Activated naive CD4-positive, alpha-beta T cell treated with anti-CD3 and anti-CD28 coated beads, Interleukin-2, amount 50 U/mL, for 72 hours (primary cell): ENCODE measurements at places on chromosomes 4 and X. TPM values are rescaled to one million over a fixed set of nuclear protein-coding genes. Genes with fewer than 3 reads are reported as not detected.

DNA sequence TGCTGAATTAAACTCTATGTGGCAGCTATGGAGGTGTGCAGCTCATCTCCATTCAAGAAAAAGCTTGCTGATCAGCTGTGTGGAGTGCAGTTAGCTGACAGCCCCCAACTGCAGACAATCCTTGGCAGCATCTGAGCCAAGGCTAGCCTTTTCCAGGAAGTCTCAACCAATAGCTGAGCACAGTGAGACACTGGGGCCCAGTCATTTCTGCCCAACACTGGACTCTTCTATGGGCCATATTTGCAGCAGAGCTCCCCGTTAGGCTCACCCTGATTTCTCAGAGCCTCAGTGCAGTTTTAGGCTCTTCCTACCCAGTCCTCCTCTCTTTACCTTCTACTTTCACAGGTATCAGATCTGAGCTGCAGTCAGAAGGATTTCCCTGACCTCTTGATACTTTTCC is 12.9 kb downstream of the DDX53 start:
- no peak for DNase-seq

GRCh38 chr4:134888156-134888555 is 686.6 kb upstream of the PABPC4L start:
- no peak for DNase-seq

Gene MAGEH1
- total RNA-seq, result 24.3 TPM

Gene FOXP3
- 5.4 TPM for total RNA-seq

Gene DUSP21
- not detected for total RNA-seq

Gene POF1B
- total RNA-seq, result not detected

GRCh38 chrX:112368371-112368770 is 285.8 kb upstream of the TRPC5 start:
- no peak for DNase-seq

DNA sequence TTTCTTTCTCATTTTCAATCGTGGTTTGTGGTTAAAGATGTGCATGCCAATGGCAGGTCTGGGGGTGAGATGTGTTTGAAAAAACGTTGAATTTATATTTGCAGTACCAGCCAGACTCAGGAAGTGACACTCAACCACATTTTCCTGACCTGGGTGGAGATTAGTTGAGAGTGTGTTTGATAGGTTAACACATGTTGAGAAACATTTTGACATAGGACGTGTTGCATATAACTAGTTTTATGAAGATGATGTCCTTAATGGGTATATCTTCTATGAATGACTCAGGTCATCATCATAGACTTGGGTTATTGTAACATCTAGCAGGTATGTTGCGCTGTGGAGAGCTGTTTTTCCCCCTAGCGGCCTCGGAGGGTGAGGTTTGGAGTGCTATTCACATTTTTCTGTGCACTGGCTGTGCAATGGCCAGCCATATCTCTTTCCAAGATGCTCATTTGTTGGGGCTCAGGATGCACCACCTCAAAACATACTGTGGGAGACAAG is 21.7 kb upstream of the CD38 start:
- peak; percentile 64 for DNase-seq

DNA sequence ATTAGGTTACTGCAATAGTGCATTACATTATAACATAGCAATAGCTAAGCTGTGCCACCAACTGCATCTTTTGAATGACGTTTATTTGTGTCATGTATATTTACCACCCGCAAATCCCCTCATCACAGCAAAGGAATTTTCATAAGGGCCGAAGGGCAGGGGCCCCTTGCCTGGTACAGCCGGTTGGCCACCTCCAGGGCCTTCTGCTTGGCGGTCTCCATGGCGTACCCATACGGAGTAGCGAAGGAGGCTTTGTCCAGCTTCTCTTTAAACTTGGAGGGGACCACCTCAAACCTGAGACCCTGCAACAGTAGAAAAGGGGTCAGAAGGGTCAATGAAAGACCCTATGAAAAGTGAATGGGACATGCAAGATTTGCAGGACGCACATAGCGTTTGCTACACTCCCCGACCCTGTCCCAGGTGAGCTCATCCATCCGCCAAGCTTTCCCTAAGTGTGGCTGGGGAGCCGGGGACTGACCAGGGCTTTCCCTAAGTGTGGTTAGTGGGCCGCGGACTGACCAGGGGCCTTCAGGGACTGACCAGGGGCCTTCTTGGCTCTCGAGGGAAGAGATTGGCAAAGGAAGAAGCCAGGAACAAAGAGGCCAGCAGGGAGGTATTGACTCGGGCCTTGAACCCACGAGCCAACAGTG is 10.6 kb downstream of the ASMTL start:
- no peak for DNase-seq

GRCh38 chr4:11472535-11472934 is 43.8 kb upstream of the HS3ST1 start:
- DNase-seq, result no peak

Gene ITGB1BP2
- 7.8 TPM for total RNA-seq

DNA sequence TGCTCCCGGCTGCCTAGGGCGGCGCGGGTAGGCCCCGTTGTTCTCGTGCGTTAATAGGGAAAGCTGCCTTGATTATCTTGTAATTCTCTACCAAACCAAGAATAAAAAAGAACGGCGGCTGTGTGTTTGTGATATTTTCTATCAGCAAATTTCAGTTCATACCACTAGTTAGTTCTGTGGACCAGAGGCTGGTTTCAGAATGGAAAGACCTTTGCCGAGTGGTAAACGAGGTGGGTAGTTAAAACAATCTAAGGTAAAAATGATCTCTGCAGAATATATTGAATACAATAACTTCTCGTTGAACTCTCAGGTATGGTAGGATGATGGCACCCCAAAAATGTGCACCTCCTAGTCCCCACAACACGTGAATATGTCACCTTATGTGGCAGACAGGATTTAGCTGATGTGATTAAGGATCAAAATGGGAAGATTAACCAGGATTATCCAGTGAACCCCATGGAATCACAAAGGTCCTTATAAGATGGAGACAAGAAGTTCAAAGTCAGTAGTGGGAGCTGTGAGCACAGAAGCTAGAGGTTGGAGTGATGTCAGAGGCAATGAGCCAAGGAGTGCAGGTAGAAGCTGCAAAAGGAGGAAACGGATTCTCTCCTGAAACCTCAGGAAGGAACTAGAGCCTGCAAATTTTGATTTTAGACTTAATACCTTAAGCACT is 574 bp upstream of the CFAP97 start:
- DNase-seq, result no peak

GRCh38 chr4:87531621-87532020 is 2.4 kb upstream of the SPARCL1 start:
- DNase-seq, result no peak

DNA sequence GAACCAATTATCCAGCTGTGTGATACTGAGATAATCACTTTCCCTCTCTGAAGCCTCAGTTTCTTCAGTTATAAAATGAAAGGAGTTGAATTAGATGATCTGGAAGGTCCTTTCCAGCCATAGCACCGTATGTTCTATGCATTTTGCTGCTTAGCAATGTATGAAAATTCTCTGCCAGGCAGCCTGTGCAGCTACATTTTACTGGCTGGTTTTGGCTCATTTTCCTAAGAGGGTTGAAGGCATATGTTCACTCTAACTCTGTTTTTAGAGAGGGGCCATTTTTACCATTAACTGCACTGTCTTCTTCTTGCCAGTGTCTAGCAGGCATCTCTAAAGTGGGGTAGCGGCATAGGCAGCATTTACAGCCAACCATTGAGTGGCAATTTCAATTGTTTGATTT is 26.1 kb downstream of the TRPC5 start:
- DNase-seq, result no peak

DNA sequence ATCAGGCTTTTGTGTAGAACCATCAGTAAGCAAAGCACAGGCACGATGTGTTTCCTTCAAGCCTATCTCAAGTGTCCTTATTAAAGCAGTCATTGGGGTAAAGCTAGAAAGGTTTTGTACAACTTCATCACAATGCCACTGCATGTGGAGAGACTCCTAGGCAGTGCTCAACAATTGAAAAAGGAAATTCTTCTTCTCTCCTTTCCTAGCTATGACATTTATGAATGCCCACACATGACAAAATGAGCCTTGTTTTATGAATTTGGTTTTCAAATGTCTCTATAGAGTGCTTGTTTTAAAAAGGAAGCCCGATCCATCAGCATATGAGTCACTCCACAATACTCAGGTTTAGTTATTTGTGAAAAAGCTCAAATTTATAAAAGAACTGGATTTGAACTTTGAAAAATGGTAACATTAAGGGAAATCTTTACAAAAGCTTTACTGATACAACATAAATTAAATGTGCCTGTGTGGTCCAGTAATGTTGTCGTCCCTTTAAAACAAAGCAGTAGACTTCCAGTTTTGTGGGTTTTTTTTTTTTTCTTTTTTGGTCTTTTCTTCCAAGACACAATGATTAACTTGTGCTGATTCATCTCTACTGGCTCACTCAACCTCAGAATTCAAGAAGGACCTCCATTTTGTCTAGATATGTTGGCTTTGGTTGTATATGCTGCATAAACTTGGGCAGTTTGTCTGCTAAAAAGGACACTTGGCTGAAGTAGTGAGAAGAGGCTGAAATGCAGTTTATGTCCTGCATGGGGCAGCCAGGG is 273.8 kb downstream of the GASK1B start:
- DNase-seq, result no peak

DNA sequence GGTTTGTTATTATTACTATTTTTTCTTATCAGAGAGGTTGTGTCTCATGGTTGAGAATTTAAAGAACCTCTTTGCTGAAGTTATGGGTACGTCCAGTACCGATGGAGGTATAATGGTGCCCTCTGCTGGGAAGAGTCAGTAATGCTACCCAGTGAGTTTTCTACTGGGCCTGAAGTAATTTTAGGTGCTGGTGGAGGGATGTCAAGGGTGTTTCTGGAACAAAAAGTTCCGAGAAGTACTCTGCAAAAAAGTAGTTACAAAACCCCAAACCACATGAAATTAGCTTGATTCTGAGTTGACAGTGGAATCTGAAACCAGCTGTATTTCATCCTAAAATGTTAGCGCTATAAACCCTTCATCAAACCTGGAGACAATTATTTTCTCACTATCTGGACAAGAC is 102.5 kb upstream of the MID1 start:
- DNase-seq, result no peak
